ENCODE measurements at places on chromosomes 4 and X.

- DNase-seq: no peak
These were observed 31.5 kb downstream of the F8 start for GRCh38 chrX:154991039-154991438.

DNA sequence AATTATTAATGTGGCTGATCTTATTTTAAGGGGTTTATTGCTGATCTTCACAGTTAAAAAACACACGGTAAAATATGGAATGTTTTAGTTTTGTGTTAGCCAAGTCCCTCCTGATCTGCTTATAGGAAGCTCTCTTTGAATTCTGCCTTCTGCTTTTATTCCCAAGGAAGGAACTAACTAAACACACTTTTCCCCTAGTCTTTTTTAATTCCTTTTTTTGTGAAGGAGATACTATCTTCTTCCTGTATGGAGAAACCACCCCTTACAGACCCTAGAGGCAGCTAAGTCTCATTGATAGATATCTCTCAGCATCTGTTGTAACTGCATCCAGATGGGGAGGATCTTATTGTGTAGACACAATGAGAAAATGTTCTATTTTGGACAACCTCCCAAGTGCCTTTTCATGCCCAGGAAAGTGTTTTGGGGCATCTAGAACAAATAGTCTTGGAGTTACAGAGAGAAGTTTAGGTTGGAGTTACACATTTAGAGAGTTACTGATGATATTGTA is 64.4 kb downstream of the AFF1 start:
- DNase-seq: no peak

GRCh38 chrX:148661035-148661434 is 160.6 kb downstream of the AFF2 start:
- DNase-seq: no peak

GRCh38 chrX:139287155-139287924 is 243.2 kb upstream of the F9 start:
- DNase-seq: peak; percentile 6

GRCh38 chr4:55819634-55820033 is at the start of gene EXOC1L:
Gene EXOC1L, plus strand, starts transcription at chr4:55819790. Its CDS starts 237 bp downstream, at chr4:55820027.
- no peak for DNase-seq

- peak; percentile 26 for DNase-seq
These were observed 69.8 kb downstream of the SHROOM3 start for GRCh38 chr4:76504613-76505465.

DNA sequence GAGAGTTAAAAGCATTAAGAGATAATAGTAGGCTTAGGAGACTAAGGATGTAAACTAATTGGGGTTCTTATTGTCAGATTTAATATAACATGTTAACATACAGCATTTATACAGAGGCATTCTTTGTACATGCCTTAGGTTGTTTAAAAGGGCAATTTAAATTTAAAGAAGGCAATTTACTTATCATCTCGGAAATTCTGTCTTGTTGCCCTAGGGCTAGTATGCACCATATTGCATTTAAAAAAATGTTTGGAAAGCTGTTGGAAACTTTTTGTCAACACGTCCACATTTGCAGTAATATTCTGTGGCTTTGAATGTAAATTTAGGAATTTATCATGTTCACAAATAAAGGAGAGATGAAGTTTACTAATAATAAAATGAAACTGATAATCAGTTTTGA is 25.5 kb downstream of the GALNT7 start:
- no peak for DNase-seq

DNA sequence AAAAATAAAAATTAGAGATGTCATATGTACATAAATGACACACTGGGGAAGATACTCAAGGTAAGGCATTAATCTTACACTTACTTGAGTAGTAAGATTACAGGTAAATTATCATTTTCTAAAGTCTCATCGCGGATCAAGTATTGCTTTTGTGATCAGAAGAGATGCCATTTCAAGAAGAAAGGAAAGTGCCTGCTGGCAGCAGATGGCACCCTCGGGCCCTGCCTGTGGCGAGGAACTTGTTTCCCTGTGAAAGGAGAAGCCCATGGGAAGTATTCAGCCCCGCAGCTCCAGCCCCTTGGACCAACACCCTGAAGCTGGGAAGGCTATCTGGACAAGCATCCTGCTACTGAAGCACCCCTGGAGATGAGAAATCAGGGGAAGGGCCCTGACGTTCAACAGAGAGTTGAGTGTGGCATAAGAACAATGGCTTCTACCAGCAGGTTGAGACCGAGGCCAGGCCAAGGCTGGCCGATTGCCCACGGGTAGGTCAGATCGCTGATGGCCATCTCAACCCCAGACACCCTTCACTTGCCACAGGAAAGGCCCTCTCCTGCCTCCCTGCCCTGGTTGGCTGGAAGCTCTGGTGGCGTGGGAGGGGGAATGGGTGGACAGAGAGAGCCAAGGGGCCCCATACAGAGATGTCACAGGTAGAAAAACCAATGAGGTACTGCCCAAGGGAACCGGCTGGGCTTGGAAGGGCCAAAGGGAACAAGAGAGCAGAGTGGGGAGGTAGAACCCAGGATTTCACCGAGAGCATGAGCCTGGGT is 18.8 kb upstream of the MXD4 start:
- DNase-seq: no peak

DNA sequence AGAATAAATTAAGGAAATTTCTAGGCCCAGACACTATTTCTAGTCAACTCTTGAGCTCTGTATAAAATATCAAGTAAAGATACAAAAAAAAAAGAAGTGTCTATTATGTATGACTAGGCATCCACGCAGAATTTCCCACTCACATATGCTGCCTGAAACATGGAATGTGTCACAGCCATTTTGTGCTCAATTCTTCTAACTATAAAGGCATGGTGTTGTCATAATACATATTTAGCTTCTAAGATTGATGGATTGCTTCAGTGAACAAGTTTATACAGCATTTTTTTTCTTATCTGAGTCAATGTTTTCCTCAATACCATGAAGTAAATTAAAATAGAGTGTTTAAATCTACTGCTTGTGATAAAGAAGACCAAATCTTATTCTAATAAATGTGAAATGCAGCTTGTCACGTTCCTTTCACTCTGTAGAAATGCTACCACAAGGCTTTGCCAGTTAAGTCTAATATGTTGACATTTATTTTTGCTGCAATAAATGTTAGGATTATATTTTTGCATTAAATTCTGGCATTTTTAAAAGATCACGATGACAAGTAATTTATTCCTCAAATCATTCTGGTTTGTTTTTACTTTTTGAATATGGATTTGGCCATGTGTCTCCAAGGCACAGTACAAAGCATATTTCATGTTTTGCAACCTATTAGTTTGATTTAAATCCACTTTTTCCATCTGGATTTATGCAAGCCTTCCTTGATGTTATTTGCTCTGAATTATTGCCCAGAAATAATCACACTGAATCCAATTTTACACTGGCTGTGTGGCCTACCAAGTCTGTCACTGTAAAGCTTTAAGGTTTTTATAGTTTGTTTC is 1829.0 kb upstream of the PCDH7 start:
- DNase-seq: no peak

DNA sequence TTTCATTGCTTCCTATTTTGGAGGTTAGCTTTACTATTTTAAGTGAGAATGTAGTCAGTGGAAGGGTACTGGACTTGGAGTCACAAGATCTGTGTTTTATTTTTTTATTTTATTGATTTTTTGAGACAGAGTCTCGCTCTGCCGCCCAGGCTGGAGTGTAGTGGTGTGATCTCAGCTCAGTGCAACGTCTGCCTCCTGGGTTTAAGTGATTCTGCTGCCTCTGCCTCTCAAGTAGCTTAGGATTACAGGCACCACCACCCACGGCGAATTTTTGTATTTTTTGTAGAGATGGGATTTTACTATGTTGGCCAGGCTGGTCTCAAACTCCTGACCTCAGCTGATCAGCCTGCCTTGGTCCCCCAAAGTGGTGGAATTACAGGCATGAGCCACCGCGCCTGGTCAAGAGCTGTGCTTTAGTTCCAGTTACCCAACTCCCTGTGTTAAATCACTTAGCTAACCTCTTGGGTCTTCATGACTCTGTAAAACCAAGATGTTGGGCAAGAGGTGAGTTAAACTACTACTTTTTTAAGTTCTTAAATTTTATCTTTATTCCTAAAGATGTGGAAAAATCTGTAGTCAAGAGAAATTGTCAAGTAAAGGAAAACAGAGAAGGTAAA is 11.2 kb downstream of the USP9X start:
- no peak for DNase-seq

Data from NCI-H2029 treated with DMSO at 0.1 percent for 48 hours (cell line).